Fibroblast of upper back skin (primary cell): ENCODE measurements at places on chromosomes 6 and 20.

DNA sequence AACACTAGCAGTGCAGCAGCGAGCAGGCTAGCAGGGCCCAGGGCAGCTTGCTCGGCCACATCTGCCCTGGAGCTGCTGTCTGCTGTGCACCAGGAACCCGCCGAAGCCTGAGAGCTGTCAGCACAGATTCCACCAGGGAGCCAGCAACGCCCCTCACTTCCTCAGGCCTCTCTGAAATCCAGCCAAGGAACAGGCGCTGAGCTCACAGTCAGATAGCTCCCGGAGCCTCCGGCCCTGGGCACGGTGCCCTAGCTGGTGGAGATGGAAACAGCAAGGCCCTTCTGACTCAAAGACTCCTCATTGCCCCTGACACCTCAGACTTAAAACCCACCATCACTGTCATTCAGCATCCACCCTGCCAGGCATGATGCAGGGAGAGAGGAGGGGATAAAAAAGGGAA lies 839.4 kb downstream of the MAFB start:
- peak; percentile 95 for DNase-seq

- DNase-seq: no peak
Measured at GRCh38 chr6:25002326-25003091, 66.7 kb upstream of the RIPOR2 start.

DNA sequence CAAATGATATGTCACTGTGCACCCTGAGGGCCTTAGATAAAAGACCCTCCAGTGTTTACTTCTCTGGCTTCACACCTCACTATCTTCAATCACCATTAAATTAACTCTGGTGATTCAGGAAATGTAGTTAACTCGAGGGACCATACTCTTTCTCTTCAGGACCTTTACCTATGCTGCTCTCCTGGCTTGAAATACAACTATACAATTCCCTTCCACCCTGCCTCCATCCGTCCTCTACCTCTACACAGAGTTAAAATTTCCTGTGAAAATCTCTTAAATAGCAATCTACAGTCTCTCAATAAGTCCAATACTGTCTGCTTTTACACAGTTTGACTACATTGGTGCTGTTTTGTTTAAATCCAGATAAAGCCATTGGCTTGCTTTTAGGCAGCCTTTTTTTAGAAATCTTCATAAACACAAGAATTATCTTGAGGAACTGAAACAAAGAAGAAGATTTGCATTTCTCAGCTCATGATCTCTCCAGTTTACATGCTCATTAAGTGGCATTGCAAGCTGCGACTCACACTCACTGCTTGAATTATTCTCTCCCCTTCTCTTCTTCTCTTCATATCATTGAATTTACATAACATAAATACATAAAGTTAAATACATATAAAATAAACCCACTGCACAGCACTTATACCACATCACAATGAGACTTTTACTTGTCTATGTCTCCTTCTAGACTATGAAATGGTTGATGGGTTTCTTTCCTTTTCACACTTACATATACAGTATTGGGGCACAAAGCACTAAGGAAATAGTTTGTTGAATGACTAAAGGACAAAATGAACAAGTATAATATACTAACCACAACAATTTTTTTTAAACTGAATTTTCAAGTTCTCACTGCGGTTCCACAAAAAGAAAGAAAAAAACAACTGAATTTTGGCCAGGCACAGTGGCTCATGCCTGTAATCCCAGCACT lies 239.0 kb upstream of the KCNQ5 start:
- no peak for DNase-seq

DNA sequence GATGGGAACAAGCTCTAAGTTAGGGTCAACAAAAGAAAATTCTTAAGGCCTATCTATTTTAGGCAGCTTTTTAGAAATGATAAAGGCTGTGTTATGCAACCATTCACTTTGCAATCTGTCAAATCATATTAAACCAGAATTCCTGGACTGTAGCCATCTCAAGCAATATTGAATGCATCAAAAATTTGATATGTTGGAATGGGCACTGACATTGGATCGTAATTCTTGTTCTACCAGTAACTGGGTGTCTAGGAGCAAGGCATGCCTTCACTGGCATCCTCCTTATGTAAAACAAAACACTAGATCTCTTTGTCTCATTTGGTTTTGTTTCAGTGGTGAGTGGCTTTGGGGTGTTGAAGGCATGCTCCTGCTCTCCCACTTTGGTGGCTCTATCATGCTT lies 145.6 kb downstream of the JARID2 start:
- no peak for DNase-seq

- peak; percentile 6 for DNase-seq
Measured at GRCh38 chr6:165106261-165106660, 203.1 kb downstream of the C6orf118 start.

DNA sequence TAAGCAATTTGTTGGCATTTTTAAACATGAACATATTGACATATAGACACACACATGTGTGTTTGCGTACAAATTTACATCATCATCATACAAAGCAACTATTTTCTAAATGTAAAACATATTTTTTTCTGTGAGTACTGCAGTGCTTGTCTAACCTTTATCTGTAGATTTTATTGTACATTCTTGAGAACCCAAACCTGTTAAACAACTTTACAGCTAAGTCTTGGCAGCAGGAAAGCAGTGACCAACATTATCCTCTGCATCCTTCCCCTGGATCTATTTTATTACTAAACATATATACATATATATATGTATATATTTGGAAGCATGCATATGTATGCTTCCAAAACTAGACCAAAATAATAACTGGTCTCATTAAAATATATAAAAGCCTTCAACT lies 10.4 kb upstream of the PLCB1 start:
- DNase-seq: no peak

GRCh38 chr20:8287340-8287739 lies 155.3 kb downstream of the PLCB1 start:
- DNase-seq: no peak

- DNase-seq: no peak
Measured at GRCh38 chr6:14280766-14281293, 163.3 kb downstream of the CD83 start.

- no peak for DNase-seq
Measured at GRCh38 chr6:27736686-27737085, 175.5 kb downstream of the OR2B2 start.

- DNase-seq: no peak
Measured at GRCh38 chr6:98880486-98880885, 46.1 kb downstream of the POU3F2 start.

GRCh38 chr6:39243809-39244208 lies 14.5 kb upstream of the KCNK5 start:
- DNase-seq: no peak

GRCh38 chr6:147203311-147204059 lies 732 bp upstream of the STXBP5 start:
- DNase-seq: peak; percentile 78

GRCh38 chr6:41053041-41053440 lies at the start of gene APOBEC2:
TSS of gene APOBEC2 (plus strand) at chr6:41053202. CDS start at chr6:41053348, 146 bp downstream.
- DNase-seq: no peak

- DNase-seq: no peak
Measured at GRCh38 chr6:31922942-31923341, 4.6 kb upstream of the C2 start.

GRCh38 chr20:54262671-54263070 lies 54.8 kb downstream of the PFDN4 start:
- DNase-seq: no peak

- no peak for DNase-seq
Measured at GRCh38 chr6:93417421-93418013, 1.8 kb downstream of the EPHA7 start.

DNA sequence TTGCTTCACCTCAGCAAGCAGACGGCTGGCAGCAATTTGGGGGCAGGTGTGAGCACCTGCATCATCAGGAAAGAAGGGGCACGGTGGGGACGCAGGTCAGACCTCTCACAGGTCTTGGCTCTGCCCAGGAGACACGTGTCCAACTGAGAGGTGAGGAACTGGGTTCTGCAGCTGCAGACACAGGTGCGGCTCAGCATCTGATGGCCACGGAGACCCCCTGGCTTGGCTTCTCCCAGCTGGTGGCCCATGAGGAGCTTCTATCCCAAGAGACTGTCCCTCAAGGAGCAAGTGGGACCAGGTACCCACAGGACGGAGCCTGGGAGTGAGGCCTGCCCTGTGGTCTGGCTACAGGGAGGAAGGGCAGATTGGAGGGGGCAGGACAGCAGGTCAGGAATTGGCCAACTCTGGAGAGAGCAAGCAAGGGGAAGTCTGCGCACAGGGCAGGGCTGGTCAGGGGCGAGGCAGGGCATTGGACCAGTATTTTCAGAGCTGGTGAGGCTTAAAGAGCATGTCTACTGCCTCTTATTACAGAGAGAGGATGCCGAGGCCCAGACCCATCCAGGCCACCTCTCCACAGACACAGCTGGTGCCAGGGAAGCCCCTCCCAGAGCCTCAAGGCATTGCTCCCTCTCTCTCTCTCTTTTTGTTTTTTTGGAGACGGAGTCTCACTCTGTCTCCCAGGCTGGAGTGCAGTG lies 4.2 kb downstream of the STMN3 start:
- DNase-seq: no peak

DNA sequence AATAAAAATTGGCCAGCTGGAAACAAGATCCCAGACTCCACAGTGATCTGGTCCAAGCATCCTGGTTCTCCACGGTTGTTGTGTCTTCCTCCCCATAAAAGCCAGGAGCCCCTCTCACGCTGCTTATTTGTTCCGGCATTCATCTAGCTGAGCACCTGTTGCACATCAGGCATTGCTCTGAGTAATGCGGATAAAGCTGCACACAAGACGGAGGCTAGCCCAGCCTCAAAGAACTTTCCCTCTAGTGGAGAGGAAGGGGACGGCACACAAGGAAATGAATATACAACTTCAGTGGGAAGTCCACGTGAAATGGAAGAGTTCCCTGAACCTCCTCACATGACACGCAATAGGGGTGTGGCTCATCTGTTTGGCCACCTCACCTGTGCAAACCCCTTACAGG lies 30.3 kb upstream of the NXT1 start:
- DNase-seq: peak; percentile 23

DNA sequence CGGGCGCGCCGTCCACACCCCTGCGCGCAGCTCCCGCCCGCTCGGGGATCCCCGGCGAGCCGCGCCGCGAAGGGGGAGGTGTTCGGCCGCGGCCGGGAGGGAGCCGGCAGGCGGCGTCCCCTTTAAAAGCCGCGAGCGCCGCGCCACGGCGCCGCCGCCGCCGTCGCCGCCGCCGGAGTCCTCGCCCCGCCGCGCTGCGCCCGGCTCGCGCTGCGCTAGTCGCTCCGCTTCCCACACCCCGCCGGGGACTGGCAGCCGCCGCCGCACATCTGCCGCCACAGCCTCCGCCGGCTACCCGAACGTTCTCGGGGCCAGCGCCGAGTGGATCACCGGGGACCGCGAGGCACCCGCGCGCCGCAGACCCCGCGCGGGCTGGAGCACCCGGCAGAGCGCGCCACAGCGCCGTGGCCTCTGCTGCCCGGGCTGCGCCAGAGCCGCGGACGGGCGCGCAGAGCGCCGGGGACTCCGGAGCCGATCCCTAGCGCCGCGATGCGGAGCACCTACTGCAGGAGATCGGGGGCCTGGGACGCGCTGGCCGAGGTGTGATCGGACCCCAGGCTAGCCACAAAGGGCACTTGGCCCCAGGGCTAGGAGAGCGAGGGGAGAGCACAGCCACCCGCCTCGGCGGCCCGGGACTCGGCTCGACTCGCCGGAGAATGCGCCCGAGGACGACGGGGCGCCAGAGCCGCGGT lies at the start of gene BMP2:
BMP2 (plus strand) TSS at position 151 of the 692 bp plus-strand sequence. CDS start 2,441 bp downstream, outside the sequence.
- peak; percentile 34 for DNase-seq

DNA sequence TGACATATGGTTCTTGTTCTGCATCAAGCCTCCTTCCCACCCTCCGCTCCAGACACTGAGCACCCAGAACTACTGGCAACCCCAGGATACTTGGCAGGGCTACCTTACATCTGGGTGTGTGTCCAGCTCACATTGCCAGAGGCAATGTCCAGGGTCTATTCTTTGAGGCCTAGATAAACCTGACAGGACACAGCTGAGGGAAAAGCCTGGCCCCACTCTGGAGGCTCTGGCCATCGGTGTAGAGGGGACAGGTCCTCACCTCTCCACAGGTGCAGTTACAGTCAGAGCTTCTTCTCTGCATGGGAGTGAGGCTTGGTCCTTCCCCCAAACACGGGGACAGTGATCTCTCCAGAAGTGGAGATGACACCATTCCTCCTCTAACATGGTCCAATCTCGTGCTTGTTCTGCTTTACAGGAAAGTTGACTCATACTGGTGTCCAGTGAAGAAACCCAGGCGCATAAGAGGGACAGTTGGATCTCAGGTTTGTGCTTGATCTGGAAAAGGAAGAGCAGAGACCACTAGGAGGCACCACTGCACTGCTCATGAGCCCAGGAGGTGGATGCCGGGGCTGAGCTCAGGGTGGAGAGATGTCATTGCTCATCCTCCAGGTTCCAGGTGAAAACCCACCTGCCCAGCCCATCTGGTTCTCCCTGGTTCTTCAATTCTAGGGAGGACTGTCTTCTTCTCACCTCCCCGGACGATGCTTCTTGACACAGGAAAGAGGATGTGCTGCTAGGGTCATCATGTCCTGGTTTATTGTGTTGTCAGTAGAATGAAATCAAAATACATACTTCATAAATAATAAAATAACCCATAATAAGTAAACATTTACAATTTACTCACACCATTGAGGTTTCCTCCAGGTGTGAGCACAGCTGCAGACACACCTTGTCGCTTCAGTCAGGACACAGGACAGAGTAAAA lies 14.7 kb downstream of the HLA-F start:
- DNase-seq: peak; percentile 48

GRCh38 chr20:44296011-44296410 lies 15.0 kb downstream of the FITM2 start:
- DNase-seq: no peak

GRCh38 chr6:148271711-148272439 lies 70.8 kb upstream of the SASH1 start:
- peak; percentile 98 for DNase-seq

GRCh38 chr6:29552512-29553051 lies 7.0 kb downstream of the UBD start:
- DNase-seq: peak; percentile 35

- no peak for DNase-seq
Measured at GRCh38 chr20:1631309-1632151, 11.7 kb upstream of the SIRPB1 start.

DNA sequence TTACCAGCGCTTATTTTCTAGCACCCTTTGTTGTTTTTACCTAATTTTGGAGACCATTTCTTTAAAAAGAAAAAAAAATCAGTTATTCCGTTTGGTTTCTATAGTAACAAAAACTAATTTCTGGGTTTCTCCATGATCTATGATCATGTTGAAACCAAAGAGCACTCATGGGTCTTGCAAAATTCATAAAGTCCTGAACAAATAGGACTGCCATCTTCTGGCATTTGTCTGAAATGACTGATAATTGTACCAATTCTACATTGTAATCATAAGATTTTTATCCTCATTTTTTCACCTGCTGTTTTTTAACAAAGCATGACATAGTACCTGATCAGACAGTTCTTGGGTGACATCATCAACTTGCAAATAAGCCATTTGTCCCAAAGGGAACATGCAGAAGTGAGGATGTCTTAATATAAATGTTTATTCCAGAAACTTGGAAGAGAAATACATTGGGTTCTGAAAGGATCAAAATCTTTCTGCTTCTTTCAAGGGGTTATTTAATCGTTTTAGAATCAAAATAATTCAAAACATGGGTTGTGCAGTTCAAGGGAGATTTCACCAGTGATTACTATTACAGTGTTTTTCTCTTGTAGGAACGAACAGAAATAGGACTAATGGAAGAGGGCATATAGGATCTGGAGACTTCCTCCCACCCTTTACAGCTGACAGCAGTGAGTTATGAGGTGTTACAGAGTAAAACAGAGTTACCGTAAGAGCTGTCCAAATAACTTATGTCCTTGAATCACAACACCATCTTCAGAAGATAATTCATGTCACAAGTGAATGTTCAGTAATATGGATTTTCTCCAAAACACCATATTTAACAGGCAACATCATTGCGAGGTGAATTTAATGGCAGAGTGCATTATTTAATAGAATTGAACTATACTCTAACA lies 87.1 kb upstream of the GJE1 start:
- peak; percentile 61 for DNase-seq

- DNase-seq: no peak
Measured at GRCh38 chr6:37624606-37625574, 72.8 kb downstream of the MDGA1 start.
